NCI-H510A treated with DMSO at 0.1 percent for 48 hours (cell line): ENCODE measurements at places on chromosomes 16 and 17.

- peak; percentile 15 for DNase-seq
Measured at GRCh38 chr17:29292071-29292991, 1.6 kb downstream of the NUFIP2 start.

- no peak for DNase-seq
Measured at GRCh38 chr17:61485067-61485775, 33.0 kb downstream of the TBX4 start.

DNA sequence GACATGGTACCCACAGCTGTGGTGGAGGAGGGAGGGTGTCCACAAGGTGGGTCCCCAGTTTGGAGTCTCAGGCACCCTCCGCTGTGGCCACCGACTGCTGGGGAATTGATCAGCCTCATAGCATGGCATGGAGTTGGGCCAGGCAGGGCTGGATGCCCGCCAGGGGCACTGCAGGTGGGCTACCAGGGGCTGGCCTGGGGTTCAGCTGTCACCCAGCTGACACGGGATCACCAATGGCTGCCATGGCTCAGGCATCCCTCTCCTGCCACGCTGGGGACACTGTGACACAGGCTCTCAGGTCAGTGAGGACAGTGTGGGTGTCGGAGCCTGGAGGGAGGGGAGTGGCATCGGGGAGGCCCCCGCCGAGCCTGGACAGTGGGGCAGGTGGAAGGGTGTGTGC is 19.8 kb upstream of the SSTR5 start:
- no peak for DNase-seq

DNA sequence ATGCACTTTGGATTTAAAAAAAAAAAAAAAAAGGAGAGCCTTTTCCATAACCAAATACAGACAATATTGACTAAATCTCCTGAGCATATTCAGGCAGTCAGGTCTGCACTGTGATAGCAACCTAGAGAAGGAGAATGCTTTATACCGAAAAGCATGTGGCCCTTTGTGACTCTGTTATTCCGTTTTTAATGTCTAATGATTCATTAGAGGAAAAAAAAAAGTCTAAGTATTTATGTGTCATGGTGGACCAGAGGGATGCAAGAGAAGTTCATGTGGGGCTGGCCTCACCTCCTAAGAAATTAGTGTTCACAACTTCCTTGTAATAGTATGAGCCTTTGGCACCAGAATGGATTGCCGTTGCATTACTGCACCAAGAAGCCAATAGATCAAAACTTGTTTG is 11.3 kb upstream of the VWA3A start:
- no peak for DNase-seq

DNA sequence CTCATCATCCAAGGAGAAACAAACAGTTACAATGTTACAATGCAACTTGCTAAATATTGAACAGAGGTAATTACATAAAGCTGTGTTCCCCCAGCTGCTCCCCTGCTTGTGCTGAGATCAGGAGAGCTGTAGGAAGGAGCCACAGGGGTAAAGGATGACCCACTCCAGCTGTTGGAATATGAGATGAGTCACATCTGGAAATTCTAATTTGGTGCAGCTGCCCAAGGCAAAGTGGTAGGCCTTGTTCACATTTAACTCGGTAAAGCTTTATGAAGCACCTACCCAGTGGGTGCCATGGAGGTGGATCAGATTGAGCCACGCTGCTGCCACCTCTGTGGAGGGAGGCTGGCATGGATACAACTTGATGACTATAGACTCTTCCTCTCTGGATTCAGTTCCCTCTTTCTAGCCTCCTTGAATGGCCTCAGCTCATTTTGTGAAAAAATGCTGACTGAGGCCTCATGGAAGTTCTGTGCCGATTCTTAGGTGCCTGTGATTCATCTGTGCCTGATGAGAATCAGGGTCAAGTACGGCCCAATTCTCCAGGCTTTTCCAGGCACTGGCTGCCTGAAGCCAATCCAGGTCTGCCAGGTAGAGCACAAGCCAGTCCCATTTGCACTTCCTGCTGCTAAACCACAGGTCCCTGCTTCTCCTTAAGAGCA is 7.4 kb downstream of the ZNF689 start:
- DNase-seq: no peak

DNA sequence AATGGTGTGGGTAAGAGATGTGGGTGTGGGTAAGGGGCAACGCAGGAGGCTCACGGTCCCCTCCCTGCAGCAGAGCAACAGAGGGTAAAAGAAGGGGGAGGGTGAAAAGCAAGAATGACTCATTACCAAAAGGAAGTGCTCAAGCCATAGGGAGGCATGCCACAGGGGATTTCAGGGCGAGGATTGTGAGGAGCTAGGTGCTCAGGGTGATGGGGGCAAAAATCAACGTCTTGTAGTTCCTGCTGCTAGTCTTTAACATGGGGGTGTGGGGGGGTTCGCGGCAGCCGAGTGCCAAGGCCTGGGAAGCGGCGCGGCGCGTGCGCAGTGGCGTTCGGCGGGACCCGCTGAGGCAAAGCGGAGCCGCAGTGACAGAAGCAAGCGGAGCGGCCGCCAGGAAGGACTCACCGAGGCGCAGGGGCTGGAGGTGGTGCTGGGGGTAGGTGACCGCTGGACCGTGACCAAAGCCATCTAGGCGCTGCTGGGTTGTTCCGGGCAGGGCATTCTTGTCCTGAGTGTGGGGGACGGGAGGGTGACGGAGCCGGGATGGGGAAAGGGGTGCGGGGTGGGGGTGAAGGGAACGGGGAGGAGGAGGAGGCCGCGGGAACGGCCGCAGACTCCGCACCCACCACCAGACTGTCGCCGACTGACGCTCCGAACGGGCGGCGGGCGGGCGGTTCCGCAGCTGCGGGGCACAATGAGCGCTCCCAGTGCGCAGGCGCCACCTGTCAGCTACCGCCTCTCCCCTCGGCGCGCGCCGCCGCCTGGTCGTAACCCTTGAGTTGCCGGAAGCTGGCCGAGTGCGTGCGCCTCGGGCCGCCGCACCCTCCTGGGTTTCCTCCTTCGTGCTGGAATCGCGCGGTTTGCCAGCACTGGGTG is at the start of gene SSH2:
Gene SSH2, minus strand, starts transcription at position 696 of the 876 bp plus-strand sequence. Its CDS starts 228 bp downstream, at position 468.
- peak; percentile 94 for DNase-seq

- DNase-seq: no peak
Measured at GRCh38 chr16:78608305-78608776, 508.9 kb downstream of the WWOX start.

DNA sequence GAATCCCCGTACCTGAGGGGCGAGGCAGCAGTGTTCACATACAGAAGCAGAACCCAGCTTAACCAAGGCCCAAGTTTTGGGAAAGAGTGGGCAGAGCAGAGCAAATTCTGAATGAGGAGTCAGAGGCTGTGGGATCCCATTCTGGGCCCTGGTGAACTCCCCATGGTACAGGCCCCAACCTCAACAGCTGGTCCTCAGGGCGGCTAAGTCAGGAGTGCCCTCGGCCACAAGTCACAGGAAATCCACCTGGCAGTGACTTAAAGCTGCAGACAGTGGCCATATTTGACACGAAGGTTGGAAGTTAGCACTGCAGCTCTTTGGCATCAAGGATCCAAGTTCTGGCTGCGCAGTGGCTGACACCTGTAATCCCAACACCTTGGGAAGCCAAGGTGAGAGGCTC is 237.1 kb downstream of the PARN start:
- DNase-seq: no peak

DNA sequence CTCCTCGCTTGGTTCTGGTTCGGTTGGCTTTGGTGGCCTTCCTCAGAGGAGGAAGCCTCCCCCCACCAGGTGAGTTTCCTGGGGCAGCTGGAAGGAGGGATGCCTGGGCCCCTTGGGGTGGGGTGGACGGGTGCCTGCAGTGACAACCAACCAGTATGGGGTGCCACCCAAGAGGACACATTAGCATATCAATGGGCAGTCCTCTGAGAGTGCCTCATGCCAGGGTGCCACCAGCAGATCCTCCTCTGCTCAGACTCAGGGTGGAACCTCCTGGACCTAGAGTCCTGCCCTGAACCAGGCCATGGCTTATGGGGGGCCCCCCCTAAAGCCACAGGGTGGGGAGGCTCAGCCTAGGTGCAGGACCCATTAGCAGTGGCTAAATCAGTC is 2.7 kb downstream of the PPP1R1B start:
- DNase-seq: no peak

DNA sequence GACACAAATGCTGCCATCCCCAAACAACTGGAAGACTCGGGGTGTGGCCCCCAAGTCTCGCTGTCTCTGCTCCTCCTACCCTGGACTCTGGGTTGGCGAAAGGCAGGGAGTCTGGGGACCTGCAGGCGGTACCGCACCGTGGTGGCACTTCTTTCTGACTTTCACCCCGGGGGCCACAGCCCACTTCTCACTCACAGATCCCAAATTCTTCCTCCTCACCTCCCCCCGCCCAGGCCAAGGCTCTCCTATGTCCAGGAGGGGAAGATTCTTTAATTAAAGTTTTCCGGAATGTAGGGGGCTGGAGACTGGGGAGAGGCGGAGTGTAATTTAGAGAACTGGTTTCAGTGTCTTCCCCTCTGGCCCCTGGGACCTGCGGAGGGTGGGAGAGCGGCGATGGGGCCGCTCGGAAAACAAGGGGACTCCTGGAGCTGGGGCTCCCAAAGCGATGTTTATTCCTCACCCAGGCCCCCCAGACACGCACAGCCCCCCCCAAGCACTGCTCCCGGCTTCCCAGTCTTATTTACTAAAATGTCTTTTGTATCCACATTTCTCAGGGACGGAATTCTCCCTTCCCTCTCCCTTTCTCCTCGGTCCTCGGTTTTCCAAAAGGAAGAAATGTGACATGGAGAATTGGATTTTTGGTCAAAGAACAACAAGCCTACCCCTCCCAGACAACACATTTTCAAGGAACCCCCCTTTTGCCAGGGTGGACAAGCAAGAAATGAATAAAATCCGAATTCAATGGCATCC is 1.2 kb downstream of the WNT3 start:
- no peak for DNase-seq

DNA sequence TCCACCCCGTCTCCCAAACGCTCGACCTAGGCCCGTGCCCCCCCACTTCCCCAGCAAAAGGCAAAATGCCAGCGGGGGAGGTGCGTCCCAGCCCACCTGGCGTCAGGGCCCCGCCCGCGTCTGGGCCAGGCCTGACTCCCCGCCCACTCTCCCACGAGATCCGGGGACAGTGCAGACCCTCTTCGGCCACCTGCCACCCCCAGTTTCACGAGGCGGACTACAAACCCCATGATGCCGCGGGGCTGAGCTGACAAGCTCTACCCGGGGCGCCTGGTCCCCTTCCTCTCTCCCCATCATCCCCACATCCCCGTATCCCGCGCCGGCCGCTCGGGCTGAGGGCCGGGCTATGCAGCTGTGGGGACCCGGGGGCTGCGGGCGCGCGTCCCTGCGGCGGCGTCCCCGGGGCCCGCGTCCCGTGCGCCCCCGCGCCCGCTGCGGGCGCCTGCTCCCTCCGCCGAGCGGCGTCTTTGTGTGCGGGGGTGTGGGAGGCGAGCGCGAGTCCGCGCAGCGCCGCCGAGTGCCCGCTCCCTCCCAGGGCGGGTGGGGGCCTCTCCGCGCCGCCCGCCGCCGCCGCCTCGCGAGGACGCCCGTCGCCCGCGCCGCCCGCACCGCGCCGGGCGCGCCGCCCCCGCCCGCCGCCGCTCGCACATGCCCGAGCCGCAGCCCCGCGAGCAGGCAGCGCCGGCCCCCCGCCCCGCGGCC is at the start of gene ANKRD13B:
Gene ANKRD13B, plus strand, starts transcription at position 283 of the 702 bp plus-strand sequence. CDS start 490 bp downstream, outside the sequence.
- DNase-seq: peak; percentile 74

GRCh38 chr17:27905447-27906225 is 12.5 kb upstream of the LYRM9 start:
- no peak for DNase-seq

GRCh38 chr16:2473446-2473926 is 1.4 kb upstream of the TBC1D24 start:
- DNase-seq: no peak

- DNase-seq: no peak
Measured at GRCh38 chr17:73679476-73679875, 35.2 kb upstream of the SDK2 start.

- DNase-seq: no peak
Measured at GRCh38 chr17:46154151-46154816, 38.9 kb downstream of the KANSL1 start.

DNA sequence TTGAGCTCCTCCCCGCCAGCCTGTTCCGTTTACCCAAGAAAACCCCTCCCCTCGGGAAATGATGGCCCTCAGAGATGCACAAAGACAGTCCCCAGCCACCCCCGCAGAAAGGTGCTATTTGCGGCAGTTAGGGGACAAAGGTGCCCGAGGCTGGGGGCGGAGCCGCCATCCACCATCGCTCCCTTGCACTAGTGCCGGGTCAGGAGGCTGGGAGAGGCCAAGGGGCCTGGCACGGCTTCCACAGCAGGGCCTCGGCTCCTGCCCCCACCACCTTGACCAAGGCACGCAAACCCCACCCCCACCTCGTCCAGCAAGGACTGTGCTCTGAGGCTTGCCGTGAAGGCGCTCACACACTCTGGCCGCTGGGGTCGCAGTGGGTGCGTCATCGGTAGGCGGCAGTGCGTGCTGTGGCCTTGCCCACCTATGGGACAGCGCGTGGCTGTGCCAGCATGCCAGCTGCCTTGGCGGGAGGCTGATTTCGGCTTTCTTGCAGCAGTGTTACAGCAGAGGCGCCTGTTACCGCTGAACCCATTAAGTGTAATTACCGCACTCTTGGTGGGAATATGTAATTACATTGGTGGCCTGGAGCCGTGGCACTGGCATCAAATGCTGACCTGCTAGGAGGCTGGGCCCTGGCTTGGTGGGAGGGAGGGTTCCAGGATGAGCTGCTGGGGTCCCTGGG is 31.8 kb downstream of the TPSG1 start:
- no peak for DNase-seq

DNA sequence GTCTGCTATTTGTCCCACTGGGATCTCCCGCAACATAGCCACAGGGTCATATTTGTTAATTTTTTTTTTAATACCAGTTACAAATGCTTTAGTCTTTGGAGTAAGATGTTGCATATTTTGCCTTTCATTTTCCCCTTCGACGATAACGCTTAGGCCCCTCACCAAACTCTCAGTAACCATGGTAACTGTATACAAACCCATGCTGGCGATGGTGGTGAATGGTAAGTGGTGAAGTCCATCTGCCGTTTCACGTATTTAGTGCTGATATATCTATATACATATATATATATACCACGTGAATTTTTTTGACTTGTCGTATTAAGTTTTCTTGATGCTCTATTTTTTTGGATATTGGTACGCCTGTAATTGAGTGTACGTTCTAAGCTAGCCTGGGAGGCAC is 263.7 kb downstream of the RBFOX1 start:
- DNase-seq: no peak

GRCh38 chr16:61934601-61935000 is 101.6 kb downstream of the CDH8 start:
- DNase-seq: no peak
